ENCODE measurements at places on chromosomes 4 and X.

DNA sequence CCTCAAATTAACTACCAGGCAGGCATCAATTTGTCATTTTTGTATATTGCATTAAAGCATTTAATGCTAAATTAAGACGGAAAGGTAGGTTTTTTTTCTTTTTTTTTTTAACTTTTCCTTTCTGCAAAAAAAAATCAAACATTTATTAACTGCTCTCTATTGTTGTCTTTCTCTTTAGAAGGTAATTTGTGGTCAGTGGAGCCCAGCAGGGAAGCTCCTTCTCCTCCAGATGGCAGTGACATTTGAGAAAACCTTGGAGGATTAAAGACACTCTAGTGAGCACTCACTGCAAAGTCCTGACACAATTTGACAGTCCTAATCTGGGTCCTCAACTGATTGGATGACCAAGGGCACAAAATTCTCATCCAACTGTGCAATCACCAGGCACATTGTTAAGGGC, 102.4 kb downstream of the SLIT2 start:
- DNase-seq, result no peak

- DNase-seq, result no peak
Observed at GRCh38 chrX:96182366-96182765, 502.3 kb upstream of the DIAPH2 start.

GRCh38 chrX:77628294-77629025, 157.6 kb downstream of the ATRX start:
- no peak for DNase-seq

DNA sequence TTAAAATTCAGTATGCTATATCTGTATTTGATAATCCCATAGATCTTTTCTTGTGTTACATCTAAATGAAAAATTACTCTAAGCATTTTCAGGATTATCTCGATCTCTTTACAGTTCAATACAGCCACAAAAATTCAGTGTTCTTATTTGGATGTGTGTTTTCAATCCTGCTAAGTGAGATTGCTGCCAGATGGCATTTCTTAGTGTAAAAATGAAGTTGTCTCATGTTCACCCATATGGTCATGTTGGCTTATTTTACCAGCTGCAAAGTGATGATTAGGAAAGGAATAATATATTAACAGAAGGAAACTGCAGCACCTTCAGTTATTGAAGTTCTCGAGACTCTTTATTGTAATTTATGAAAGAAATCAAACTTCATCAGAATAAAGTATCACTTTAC, 12.1 kb upstream of the FAM47A start:
- DNase-seq, result no peak

- DNase-seq, result no peak
Observed at GRCh38 chr4:17398805-17399204, 113.1 kb downstream of the QDPR start.

- DNase-seq, result no peak
Observed at GRCh38 chr4:128793859-128794672, 15.4 kb upstream of the JADE1 start.

- no peak for DNase-seq
Observed at GRCh38 chr4:31187979-31188378, 467.8 kb downstream of the PCDH7 start.

DNA sequence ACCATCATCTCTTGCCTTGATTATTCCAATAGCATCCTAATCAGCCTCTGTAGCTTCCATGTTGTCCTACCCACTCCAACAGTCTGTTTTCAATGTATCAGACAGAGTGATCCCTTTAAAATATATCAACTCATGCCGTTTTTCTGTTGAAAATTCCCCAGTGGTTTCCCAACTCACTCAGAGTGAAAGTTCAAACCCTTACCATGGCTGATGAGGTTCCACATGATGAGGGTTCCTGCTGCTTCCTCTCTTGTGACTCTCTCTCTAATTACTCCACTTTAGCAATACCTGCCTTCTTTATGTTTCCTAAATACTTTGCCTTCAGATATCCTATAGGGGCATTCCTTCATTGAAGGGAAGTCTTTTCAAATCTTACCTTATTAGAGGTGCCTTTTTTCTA, 334.7 kb downstream of the PPP1R2C start:
- no peak for DNase-seq

- DNase-seq, result no peak
Observed at GRCh38 chr4:98284640-98285046, 23.5 kb downstream of the RAP1GDS1 start.

DNA sequence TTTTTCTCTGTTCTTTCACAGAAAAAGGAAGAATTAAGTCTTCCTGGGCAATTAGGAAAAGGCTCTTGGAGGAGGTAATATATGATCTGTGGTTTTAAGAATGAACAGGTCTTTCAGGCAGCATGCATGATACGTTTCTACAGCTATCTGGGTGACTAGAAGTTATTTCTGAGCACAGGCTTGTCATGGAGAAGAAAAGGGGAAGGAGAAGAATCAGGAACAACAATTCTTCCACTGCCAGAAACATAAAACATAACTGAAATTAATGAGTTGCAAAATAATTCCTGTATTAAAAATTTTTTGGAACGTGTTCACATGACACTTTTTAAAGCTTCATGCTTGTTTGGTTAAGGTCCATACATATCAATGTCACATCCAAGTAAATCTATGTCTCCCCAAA, 17.7 kb upstream of the STIM2 start:
- no peak for DNase-seq

GRCh38 chrX:151570561-151570960, 7.1 kb downstream of the PASD1 start:
- DNase-seq, result no peak

DNA sequence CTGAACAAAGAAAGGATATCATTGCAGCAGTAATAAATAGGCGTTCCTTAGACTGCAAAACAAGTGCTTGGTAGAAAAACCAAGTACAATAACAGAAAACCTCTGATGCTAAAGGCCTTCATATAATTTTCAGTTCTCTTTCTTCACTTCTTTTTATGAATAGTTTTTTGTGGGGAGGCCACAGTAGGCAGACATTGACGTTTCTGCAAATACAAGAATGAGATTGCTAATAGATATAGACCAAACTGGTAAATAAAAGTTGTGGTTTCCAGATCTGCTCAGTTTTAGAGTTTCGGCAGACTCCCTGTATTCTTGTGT, 57.0 kb upstream of the RAP1GDS1 start:
- peak; percentile 37 for DNase-seq

- no peak for DNase-seq
Observed at GRCh38 chrX:94645726-94646125, 971.7 kb downstream of the FAM133A start.

- no peak for DNase-seq
Observed at GRCh38 chr4:32031026-32031425, 1310.9 kb downstream of the PCDH7 start.

DNA sequence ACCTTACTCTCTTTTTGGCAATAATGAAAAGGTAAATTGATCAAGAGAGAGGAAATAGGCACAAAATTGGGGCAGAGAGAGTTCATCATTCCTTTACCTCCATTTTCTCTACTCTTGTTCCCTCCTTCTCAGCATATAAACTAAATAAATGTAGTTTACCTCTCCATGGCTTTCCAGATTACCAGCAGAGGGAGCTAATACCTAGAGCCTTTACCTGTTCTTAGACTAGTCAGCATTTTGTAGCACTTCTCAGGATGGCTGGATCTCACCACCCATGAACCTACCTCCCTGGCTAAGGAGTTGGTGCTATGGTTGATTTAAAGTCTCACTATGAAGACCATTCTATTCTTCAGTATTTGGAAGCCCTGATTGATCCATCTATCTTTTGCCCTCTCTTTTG, 15.7 kb downstream of the OFD1 start:
- DNase-seq, result peak; percentile 28

DNA sequence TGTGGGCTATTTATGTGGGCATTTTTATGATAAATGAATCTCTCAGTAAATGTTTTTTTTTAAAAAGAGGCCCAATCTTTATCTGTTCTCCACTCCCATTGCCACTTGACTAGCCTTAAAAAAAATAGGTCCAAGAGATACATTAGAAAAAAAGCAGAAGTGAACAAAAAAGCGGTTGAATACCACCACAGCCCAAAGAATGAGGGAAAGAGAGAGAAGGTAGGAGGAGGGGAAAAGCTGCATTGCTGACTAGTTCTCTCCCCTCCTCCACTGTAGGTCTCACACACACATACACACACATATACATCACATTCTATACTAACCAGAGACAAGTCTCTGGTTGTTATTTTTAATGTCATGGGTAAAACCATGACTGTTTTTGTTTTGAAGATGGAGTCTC, 95.8 kb upstream of the IL13RA1 start:
- DNase-seq, result peak; percentile 36

DNA sequence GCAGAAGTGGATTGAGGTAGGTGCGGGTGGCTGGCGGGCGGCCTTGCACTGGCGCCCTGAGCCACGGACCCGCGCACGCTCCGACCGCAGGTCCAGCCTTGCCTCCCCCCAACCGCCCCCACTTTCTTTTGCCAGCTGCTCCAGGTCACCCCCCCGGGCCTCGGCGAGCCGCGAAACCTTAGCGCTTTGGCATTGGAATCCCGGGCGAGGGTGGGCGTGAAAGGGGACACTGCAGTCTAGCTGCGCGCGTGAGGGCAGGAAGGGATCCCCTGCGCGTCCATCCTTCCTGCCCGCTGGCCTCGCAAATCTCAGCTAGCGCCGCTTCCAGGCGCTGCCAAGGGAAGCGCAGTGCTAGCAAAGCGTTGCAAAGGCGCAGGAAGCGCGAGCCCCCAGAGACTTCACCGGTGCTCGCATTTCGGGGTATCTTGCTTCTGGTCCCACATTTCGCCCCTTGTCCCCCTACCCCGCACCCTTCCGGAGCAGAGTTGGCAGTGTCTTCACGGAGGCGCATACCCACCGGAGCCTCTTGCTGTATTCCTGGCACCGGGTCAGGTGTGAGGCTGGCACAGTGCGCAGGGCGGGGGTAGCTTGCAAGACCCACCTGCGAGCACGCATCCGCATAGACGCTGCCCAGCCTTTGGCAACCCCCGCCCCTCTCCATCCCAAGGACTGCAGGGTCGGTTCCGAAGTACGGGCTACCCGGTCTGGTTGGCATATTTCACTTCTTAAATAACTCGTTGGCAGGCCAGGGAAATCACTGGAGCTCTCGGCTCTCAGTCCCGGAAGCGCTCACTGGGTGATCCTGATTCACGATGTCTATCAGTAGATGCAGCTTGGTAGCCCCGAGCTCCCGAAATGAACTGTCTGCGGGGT, 104.4 kb downstream of the UCHL1 start:
- no peak for DNase-seq

- DNase-seq, result peak; percentile 25
Observed at GRCh38 chrX:147917700-147918695, 6.3 kb downstream of the FMR1 start.

DNA sequence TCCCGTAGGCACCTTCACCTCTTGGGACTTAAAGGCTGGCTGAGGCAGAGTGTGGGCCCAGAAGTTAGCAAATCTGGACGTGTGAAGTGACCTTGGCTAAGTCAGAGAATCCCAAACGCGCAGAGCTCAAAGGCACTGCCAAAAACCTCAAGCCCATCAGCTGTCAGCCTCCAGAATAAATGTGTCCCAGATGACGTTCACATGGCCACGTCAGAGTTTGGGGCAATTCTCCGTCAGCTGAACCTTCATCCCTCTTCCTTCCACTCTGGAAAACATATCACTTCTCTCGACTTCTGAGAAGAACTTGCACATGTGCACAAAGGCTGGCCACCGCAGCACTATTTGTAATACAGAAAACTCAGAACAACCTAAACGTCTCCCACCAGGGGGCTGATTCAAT, 35.7 kb upstream of the APLN start:
- DNase-seq, result no peak

GRCh38 chr4:80265571-80266252, 752 bp upstream of the FGF5 start:
- DNase-seq, result peak; percentile 13

DNA sequence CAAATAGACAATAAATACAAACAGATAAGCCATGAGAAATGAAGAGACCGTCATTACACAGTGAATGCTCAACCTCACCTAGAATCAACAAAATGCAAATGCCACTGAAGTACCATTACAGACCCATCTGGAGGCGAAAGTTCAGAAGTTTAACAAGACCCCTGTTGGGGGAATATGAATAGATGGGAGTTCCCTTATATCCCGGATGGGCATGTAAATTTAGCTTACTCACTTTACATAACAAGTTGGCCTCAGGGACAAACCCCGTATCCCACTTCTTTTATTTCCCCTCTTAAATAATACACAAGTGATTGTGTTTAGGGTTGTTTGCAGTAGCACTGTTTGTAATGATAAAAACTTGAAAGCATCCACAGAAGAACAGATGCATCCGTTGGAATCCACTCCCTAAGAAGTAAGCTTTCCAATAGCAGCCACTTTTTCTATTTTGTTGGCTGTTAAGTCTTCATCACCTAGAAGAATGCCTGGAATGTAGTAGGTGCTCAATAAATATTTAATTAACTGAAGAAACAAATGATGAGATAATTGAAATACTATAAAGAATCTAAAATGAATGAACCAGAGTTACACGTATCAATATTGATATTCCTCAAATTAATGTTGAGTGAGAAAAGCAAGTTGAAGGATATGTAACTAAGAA, 1076.3 kb upstream of the TENM3 start:
- no peak for DNase-seq

DNA sequence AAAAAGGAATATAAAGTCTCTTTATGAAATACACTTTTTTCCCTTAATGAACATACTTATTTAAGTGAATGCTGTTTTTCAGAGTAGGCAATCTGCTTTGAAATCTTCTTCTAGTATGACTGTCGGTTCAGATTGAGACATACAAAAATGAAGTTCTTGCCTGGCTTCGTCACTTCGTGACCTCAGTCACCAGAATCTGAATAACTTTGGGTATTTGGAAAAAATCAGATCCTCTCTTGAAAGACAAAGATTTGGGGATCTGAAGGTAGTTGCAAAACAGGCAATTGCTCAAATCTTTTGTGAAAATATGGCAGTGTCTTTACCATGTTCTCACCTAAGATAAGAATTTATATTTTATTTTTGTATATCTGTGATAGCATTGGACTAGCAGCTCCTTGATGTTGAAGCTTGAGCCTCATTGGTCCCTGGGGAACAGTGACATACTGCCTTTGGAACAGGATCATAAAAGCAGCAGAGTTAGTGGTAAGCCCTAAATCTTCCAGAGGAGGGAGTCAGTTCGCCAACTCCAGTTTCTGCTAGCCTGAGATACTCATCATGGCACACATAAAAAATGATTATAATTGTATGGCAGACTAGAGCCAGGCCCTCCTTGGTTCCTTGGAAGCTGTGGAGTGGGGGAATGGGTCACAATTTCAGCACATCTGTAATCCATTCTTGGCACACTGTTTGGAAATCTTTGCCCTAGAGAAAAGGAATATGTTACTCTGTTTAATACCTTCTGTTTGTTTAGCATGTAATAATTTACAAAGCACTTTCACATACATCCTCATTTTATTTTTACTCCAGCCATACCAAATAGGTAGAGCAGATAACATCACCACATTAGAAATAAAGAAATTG, 5.0 kb downstream of the ARFIP1 start:
- no peak for DNase-seq

- DNase-seq, result no peak
Observed at GRCh38 chrX:13215729-13216128, 104.1 kb downstream of the ATXN3L start.

- DNase-seq, result peak; percentile 25
Observed at GRCh38 chr4:74320559-74321118, 12.4 kb downstream of the EPGN start.

DNA sequence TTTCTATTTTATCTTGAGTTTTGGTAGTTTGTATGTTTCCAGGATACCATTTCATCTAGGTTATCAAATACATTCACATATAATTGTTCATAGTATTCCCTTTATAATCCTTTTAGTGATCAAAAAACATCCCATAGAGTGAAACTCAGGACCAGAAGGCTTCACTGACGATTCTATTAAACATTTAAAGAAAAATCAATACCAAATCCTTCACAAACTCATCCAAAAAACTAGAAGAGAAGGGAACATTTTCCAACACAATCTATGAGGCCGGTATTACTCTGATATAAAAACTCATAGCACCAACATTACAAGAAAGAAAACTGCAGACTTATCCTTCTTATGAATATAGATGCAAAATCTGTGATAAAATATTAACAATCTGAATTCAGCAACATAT, 203.4 kb downstream of the ANKRD50 start:
- DNase-seq, result no peak

Measured in GM13976 (cell line).